ENCODE measurements at places on chromosomes 11 and 22. TPM values are rescaled to one million over a fixed set of nuclear protein-coding genes. Genes with fewer than 3 reads are reported as not detected.

- no peak for DNase-seq
- no peak overlapping the region for H3K27ac ChIP-seq
- H3K27me3 ChIP-seq: peaks cover 1% of the 10 kb centered on the region
- no peaks in the 10 kb centered on the region for H3K4me1 ChIP-seq
Measured at GRCh38 chr22:27626675-27627443, 174.7 kb downstream of the MN1 start.

C11orf86 gene
- not detected for total RNA-seq

- DNase-seq: no peak
- H3K4me1 ChIP-seq: peaks cover 10% of the 10 kb centered on the region
- H3K36me3 ChIP-seq: peaks cover 5% of the 10 kb centered on the region
Measured at GRCh38 chr11:83054001-83054400, 17.7 kb downstream of the RAB30 start.

DNA sequence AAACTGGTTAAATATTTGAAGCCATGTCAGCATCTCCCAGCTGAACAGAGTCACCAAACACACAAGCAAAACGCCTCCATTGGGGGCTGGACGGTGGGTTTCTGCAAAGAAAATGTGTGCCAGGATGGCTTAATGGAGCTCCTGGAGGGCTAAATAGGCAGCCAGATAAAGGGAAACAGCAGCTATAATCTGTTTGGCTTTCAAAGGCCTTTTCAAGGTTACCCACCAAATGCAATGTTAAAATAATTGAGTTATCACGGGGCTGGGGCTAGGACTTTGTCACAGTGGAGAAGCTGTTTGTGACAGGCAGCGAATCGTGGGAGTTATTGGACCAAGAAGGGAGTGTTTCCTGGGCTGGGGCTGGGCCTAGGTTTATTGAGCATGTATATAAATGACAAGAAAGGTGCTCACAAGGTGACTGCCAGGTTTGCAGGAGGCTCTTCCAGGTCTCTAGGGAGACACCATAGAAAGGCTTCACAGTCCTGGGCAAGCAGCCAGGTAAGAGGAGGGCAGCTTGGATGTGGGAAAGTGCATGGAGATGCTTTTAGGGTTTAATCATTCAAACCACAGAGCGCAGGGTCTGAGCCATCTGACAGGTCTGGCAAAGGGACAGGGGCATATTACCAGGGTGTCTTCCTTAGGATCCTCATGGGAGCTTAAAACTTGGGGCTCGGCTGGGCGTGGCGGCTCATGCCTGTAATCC, 28.3 kb downstream of the GRIK4 start:
- no peak overlapping the region for H3K27ac ChIP-seq
- H3K36me3 ChIP-seq: no peaks in the 10 kb centered on the region
- peaks cover 7% of the 10 kb centered on the region for H3K4me1 ChIP-seq
- H3K4me3 ChIP-seq: no peak overlapping the region
- no peak for DNase-seq

DNA sequence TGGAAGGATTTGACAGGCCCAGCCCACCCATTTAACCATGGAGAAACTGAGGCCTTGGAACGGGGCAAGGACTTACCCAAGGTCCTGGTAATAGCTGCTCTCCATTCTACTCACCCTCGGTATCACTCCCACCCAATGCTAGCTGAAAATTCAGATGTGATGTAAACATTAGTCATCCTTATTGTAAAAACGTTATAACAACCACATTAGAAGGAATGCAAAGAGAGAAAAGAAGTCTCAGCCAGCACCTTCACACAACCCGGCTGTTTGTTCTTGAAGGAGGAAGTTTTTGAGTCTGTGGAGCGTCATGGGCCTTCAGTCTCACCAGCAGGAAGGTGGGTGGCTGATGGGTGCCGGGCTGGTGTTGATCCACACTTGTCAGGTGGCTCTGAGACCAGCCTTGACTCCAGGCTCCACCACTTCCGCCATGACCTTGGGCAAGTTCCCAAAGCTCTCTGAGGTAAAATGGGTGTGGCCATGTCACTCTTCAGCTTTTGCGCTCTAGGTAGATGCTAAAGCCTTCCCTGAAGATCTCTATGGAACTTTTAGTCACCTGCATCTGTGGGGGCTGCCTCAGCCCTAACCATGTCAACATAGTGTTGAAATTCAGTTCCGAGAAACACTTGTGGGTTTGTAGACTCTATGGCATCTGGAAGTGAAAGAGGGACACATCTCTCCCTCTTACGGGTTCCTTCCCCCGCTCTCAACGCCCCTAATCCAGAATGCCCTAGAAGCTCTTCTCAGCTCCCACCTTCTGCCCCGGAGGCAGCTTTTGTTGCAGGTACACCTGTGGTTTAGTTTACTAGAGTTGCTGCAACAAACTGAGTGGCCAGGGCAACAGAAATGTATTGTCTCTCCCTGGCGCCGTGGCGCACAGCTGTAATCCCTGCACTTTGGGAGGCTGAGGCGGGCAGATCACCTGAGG, 14.8 kb downstream of the CD6 start:
- no peak overlapping the region for H3K27ac ChIP-seq
- no peak overlapping the region for H3K4me3 ChIP-seq
- DNase-seq: no peak

GRCh38 chr11:69481393-69481844, at the start of gene LINC01488:
LINC01488 (plus strand) TSS chr11:69481663.
- no peaks in the 10 kb centered on the region for H3K4me1 ChIP-seq
- peaks cover 4% of the 10 kb centered on the region for H3K27me3 ChIP-seq

GRCh38 chr11:63908631-63909401, 8.1 kb downstream of the RCOR2 start:
- H3K27ac ChIP-seq: peak overlapping the region; percentile 24
- H3K4me3 ChIP-seq: no peak overlapping the region

CEP126 gene
- total RNA-seq: 9.4 TPM

- H3K27ac ChIP-seq: peak overlapping the region; percentile 49
- H3K4me1 ChIP-seq: peaks cover 15% of the 10 kb centered on the region
- H3K36me3 ChIP-seq: no peaks in the 10 kb centered on the region
- DNase-seq: no peak
Measured at GRCh38 chr11:71240061-71240690, 12.2 kb downstream of the SHANK2 start.

GRCh38 chr11:10309163-10310093, 4.6 kb downstream of the ADM start:
- H3K4me1 ChIP-seq: peaks cover 26% of the 10 kb centered on the region
- H3K36me3 ChIP-seq: peaks cover 18% of the 10 kb centered on the region
- H3K4me3 ChIP-seq: peak overlapping the region; percentile 42
- no peak for DNase-seq
- H3K27ac ChIP-seq: peak overlapping the region; percentile 98
